Stimulated activated CD4-positive, alpha-beta T cell treated with anti-CD3 and anti-CD28 coated beads, Interleukin-1b, Interleukin-23, amount 100 ng/mL, for 4 hours (primary cell): ENCODE measurements at places on chromosomes 12 and 14.

GRCh38 chr12:93563807-93564538 is 8.5 kb upstream of the SOCS2 start:
- DNase-seq, result no peak

- DNase-seq, result no peak
These were observed 67.1 kb upstream of the SINHCAF start for GRCh38 chr12:31393004-31393550.

DNA sequence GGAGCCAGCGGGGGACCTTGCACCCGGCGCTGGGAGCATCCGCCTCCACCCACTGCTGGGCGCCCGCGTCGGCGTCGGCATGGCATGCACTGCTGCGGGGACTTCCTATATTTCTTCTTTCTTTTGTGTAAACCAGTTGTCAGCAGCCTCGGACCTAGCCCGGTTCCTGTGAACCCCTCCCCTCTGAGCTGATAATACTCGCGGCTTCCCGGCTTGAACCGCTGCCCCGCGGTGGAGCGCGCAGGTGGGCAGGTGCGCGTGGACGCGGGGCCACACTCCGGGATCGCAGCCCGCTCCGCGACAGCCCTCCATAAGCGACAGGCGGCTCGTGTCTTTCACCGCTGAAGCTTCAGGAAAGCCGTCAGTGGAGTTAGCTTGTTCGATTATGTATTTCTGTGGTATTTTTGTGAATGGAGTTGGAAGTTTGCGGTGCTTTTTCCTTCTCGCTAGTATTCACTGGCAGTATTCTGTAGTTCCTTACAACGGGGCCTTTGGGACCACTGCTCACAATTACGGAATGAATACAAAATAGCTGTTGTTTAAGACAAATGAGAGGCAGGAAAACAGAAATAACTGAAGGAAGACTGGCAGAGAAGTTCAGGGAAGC is 870 bp downstream of the BMAL2 start:
- peak; percentile 15 for DNase-seq

DNA sequence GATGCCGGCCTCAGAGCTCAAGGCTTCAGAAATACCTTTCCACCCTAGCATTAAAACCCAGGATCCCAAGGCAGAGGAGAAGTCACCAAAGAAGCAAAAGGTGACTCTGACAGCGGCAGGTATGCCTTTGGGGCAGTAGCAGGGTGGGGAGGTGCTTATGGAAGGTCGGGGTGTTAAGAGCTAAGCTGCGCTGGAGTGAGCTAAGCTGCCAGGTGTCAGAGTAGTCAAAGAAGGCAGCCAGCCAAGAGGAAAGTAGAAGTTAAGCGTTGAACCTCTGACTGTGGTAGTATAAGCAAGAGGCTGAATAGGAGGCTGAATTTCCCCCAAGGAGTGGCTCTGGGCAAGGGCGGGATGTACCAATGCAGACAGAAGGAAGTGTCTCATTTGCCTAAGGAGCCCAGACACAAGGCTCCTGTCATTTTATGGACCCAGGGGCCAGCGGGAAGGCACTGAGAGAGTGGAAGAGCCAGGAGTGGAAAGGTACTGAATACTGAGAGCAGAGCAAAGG is 29.2 kb downstream of the DYRK4 start:
- DNase-seq, result no peak

DNA sequence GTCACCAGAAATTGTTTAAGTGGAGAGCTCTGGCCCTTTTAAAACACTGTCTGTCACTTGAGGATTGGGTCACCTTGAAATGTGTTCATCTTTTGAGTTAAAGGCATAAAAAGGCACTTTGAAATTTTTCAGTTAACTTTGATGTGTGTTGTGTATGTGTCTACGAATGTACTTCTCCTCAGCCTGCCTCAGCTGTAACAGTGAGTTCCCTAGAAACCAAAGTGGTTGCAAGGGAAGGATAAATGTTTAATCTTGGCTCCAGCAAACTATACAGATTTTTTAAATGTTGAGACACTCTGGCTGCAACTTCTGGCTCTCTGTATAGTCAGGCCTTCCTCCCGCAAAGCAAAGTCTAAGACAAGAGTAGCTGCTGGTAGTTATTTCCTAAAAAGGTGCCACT is 8.3 kb downstream of the DERA start:
- no peak for DNase-seq
